ENCODE measurements at places on chromosomes 6 and 20.

DNA sequence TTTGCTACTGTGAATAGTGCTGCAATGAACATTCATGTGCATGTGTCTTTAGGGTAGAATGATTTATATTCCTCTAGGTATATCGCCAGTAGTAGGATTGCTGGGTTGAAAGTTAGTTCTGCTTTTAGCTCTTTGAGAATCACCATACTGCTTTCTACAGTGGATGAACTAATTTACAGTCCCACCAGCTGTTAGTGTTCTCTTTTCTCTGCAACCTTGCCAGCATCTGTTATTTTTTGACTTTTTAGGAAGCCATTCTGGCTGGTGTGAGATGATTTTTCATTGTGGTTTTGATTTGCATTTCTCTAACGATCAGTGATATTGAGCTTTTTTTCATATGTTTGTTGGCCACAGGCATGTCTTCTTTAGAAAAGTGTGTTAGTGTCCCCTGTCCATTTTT, 40.0 kb downstream of the PLG start:
- DNase-seq, result no peak

DNA sequence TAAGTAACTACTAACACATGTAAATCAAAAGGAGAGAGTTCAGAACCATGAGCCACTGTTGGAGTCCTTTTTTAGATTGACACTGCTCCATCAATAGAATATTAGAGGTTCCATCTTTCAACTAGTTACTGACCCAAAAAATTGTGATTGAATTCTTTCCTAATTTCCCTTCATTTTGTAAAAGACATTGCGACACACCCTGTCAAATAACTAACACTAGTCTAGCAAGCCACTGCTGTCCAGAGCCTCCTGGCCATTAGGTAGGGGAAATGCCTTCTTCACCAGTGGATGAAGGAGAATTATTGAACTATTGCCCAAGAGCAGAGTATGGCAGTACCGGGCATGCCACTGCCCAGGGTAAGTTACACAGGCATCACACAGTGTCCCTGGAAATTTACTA, 282.3 kb downstream of the FOXA2 start:
- no peak for DNase-seq

- DNase-seq, result no peak
These were observed 382.7 kb downstream of the UTRN start for GRCh38 chr6:144667532-144668503.

GRCh38 chr6:44260451-44261297, 3.3 kb upstream of the SLC35B2 start:
- no peak for DNase-seq

DNA sequence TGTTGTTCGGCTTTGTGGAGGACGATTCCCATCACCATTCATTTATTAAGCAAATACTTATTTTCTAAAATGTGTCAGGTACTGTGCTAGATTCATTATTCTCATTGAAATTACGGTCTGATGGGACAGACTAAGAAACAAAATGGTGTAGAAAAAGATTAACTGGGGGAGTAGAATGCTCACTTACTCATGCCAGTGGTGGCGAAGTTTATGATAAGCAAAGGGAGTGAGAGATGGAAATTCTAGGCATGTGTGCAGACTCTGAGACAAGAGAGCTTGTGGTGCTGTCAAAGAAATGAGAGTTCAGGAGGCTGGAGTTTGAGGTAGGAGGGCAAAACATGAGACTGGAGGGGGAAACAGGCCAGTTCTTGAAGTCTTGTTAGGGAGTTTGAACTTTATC, 896 bp downstream of the RPP21 start:
- DNase-seq, result no peak

- no peak for DNase-seq
These were observed 50.6 kb upstream of the TBC1D7 start for GRCh38 chr6:13378669-13379590.

GRCh38 chr6:91653895-91654294, 1067.0 kb upstream of the MAP3K7 start:
- no peak for DNase-seq

DNA sequence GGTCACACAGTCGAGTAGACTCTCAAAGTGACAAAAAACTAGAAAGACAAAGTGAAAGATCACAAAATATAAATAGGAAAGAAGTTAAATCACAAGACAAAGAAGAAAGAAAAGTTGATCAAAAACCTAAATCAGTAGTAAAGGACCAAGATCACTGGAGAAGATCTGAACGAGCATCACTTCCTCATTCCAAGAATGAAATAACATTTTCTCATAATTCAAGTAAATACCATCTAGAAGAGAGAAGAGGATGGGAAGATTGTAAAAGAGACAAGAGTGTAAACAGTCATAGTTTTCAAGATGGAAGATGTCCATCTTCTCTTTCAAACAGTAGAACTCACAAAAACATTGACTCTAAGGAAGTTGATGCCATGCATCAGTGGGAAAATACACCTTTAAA, 31.6 kb upstream of the GJA10 start:
- DNase-seq, result no peak

DNA sequence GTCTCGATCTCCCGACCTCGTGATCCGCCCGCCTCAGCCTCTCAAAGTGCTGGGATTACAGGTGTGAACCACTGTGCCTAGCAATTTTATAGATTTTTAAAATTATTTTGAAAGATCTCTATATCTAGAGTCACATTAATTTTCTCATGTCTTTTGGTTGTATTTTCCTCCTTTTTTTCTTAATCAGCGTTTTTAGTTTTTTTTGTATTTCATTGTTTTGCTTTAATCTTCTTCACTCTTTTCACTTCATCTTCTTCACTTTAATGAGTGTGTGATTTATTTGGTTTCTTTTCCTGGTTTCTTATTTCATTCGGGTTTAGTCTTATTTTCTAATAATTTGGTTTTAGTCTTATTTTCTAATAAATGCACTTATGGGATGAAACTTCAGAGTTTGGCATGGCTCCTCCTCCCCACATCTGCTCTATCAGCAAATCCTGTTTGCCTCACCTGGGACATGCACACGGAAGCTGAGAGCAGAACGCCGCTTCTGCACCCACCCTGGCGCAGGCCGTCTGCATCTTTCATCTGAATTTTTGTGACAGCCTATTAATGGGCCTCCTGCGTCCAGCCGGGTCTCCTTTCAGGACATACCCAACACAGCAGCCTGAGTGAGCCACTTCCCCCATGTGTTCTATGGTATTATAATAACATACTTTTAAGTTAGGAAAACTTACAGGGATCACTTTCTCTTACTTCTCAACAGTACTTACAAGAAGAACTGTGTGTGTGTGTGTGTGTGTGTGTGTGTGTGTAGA, 35.5 kb downstream of the DTD1 start:
- DNase-seq, result no peak

GRCh38 chr6:109912118-109912517, 66.0 kb upstream of the GPR6 start:
- DNase-seq, result no peak

GRCh38 chr6:156868385-156868784, 91.2 kb downstream of the ARID1B start:
- DNase-seq, result no peak

- DNase-seq, result no peak
These were observed 229.0 kb downstream of the ZNF217 start for GRCh38 chr20:53364646-53365045.

DNA sequence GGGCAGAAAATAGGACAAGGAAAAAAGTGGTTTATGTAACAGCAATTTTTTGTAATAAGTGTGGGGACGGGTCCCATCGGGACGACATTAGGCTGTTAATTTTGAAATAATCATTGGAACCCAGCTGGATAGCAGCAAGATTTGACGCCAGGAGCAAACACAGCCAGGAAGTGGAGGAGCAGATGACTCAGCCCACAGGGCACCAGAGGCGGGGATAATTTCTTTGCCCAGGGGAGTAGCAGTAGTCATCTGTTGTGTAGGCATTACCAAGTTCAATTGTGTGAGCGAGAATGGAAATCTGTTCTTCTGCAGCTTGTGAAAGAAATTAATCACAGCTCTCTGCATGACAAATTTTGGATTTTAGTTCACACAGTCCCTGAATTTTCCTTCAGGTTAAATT, 22.6 kb upstream of the RIN2 start:
- no peak for DNase-seq

DNA sequence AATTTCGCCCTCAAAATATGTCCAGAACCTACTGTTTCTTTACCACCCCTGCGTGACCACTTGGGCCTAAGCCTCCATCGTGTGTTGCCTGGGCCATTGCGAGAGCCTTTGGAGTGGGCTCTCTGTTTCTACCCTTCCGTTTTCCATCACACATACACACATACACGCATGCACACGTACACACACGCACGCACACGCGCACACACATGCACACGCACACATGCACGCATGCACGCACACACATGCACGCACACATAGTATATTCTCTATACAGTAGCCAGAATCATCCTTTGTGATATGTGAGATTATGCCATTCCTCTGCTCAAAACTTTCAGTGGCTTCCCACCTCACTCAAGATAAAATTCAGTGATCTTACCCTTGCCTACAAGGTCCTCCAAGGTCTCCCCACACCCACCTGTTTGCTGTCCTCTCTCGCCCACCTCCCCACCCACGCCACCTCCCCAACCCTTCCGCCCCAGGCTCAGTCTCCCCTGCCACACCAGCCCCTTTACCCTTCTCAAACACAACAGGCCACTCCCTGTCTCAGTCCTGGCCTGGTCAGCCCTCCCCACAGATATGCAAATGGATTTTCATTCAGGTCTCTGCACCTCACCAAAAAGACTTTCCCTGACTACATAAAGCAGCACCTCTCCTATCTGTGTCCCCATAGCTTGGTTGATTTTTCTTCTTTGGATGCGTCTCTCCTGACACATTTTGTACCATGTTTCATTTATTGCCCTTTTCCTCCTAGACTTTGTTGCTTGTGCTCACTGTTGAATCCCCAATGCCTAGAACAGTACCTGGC, 559.6 kb downstream of the CD83 start:
- no peak for DNase-seq

DNA sequence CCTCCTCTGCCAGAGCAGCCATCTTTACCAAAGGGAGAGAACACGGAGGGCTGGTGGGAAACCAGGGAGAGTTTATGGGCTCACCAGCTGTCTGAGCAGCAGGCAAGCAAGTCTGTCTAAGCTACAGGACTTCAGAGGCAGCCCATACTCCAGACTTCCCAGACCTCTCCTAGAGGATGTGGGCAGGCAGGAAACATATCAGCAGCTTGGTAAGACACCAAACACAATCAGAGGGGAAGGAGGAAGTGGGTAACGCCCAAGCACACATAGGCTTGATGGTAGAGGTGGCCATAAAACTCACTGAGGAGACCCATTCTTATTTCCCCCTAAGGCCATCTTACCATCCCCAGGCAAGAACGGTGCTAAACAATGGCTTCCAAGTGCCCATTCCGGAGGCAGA, 143.1 kb upstream of the ARID1B start:
- no peak for DNase-seq

DNA sequence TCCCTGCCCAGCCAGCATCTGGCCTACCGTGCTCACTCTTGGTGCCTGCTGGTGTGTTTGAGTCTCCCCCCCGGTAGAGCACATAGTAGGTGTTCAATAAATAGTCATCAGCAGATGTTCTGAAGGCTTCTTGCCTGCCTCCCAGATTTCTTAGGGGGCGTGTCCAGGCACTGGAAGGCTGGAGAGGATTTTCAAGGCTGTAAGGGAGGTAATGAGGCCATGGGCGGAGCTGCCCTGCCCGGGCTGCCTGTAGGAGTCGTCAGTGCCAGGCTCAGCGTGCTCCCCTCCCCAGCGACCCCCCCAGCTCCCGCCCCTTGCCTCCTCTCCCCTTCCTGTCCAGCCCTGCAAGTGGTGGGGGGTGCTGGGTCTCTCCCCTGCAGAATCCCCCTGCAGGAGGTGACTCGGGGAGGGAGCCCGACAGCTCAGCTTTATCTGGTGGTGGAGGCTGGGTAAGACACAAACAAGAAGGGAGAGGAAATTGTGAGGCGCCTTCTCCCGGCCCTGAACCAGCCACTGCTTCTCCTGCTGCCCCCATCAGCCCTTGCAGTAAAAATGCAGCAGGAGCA, 55.9 kb downstream of the BCAS4 start:
- no peak for DNase-seq
